ENCODE measurements at places on chromosomes 13 and 19.

- no peak for DNase-seq
Observed at GRCh38 chr13:33409673-33410510, 124.3 kb upstream of the STARD13 start.

GRCh38 chr13:101150998-101151397 is 265.3 kb downstream of the NALCN start:
- peak; percentile 37 for DNase-seq

DNA sequence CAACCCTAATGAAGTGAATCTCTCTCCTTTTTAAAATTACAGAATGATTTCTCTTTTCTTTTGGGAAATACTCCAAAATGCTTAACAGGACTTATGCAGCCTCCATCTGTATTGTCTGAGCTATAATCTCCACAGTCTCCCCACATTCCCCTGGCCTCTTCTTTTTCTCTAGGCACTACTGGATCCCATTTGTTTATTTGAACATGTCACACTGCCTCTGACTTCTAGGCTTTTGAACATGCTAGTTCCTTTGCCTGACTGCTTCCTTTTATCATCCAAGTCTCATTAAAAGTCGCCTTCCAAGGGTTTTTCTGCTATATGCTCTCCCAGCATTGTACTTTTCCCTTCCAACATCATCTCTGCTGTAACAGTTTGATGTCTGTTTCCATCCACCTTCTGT is 548.7 kb downstream of the PCDH9 start:
- DNase-seq = no peak

DNA sequence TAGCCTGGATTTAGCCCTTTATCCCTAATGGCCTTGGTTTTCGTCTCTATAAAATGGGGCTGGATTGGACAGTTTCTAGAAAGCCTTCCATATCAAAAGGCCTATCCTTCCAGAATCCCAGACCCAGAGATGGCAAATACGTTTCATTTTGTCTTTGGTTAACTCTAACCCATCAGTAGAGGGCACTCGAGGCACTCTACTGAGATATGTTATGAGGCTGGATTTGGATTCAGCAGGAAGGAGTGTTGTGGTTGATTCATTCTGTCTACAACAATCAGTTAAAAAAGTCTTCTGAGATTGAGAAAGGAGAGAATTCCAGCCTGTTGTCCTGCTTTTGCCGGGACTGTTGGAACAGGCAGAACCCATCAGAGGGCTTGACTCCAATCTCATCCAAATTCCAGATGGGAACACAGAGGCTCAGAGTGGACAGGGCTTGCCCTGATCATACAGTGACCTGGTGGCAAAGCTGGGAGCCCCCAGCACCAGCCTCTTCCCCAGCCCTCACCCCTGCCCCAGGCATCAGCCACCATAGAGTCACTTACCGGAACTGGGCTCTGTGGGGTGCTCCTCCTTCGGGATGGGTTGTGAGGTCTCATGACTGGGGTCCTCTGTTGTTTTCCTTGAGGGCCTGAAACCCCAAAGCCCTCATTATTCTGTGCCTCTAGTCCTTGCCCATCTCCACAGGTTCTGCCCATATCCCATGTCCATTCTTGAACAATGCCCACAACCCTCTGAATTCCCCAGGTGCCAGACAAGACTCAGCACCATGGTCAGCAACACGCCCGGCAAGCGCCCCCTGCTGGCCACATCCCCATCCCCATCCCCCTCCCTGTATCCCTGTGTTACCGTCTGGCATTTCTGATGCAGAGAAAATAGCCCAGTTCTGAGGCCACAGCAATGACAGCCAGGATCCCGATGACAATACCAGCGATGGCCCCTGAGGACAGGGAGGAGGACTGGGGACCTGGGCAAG is 12.3 kb upstream of the ZNF180 start:
- DNase-seq = peak; percentile 20

- DNase-seq = peak; percentile 34
Observed at GRCh38 chr13:51728972-51729371, 75.0 kb downstream of the DHRS12 start.

GRCh38 chr13:23159205-23159759 is 21.5 kb upstream of the SGCG start:
- DNase-seq = peak; percentile 56

DNA sequence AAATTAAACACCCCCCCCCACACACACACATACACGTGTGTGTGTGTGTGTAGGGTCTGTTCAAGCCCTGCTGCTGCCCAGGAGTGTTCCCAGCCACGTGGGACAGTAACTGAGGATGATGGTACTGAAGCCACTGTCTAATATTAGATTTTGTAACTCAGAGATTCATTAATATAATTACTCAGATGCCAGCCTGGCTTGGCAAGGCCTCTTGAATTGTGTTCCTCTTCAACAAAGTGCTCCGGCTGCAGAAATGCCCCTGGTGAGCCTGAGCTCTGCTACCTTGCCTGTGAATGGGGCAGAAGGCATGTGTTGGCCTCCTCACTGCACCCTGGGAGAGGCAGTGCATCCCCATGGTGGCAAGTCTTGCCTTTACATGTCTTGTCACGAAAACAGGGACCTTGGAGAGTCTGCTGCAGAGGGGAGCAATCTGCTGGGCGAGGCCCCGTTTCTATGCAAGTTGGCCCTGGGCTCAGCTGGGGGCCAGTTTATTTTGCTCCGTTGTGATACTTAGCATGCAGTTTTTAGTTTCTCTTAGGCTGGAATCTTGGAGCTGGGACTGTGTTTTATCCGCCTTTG is 44.0 kb downstream of the NFIX start:
- DNase-seq = no peak

GRCh38 chr13:110605132-110605531 is 10.2 kb upstream of the NAXD start:
- DNase-seq = no peak

GRCh38 chr19:27828829-27829228 is 1384.1 kb downstream of the UQCRFS1 start:
- DNase-seq = no peak

DNA sequence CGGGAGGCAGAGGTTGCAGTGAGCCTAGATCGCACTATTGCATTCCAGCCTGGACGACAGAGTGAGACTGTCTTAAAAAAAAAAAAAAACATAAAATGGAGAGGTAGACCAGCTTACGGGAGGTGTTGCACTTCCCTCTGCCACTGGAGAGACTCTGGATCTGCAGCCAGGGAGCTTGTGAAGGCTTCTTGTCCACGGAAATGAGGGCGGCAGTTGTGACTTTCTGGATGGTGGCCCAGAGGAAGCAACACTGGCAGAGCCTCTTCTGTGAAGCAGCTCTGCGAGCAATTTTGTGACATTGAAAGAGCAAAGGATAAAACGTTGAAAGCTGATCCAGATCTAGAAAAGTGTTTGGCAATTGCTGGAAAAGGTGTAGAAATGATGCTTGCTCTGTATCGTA is 10.4 kb downstream of the SPINT2 start:
- DNase-seq = no peak

DNA sequence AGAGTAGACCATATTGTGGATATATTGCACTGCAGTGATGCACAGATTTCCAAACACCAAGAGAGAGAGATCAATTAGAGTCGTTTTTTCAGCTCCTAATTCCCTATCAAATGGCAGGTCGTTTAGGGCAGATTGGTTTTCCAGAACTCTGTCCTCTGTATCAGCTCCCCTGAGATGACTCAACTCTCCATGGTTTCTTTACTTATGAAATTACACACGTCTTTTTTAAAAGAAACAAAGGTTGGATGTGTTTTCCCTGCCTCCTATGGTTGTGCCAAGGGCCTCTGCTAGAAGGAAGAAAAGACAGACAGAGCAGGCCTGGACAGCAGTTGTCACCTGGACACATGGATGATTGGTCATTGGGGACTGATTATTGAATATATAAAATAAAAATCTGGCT is 478.1 kb upstream of the NBEA start:
- no peak for DNase-seq

- DNase-seq = peak; percentile 30
Observed at GRCh38 chr19:10209315-10209714, 14.6 kb upstream of the DNMT1 start.

GRCh38 chr19:44582581-44583265 is 30.6 kb upstream of the IGSF23 start:
- no peak for DNase-seq

GRCh38 chr19:36182612-36183244 is 30.5 kb upstream of the COX7A1 start:
- DNase-seq = peak; percentile 98

DNA sequence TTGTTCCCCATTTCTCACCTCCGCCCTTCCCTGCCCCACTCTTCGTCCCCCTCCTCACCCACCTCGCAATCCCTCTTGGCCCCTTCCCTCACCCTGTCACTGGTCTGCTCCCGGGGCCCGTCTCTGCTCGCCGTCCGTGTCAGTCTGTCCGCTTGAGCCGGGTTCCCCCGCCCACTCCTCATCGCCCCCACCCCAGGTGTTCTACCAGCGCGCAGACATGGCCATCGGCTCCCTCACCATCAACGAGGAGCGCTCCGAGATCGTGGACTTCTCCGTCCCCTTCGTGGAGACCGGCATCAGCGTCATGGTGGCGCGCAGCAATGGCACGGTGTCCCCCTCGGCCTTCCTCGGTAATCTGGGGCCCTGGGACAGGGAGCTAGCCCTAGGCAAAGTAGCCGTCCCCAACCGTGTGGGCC is 22.3 kb downstream of the GRIN2D start:
- no peak for DNase-seq

DNA sequence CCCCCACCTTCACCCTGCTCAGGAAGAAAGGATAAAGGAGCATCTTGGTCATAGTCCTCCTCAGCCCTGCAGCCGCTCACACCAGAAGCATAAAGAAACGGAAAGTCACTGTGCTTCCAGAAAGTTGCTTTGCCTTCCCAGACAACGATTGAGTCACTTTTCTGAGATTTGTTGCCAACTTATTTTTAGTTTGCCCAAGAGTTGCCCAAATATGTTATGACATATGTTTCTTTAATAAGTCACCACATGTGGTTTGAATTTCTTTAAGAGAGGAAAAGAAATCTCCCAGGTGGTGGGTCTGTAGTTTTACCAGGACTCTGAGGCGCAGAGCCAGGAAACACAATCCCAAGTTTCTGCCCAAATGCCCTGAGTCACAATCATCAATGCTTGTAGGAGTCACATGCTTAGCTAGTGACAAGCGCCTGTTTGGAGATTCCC is 63.4 kb upstream of the LRCH1 start:
- peak; percentile 98 for DNase-seq

- DNase-seq = no peak
Observed at GRCh38 chr13:27293873-27294515, 23.4 kb downstream of the RASL11A start.

DNA sequence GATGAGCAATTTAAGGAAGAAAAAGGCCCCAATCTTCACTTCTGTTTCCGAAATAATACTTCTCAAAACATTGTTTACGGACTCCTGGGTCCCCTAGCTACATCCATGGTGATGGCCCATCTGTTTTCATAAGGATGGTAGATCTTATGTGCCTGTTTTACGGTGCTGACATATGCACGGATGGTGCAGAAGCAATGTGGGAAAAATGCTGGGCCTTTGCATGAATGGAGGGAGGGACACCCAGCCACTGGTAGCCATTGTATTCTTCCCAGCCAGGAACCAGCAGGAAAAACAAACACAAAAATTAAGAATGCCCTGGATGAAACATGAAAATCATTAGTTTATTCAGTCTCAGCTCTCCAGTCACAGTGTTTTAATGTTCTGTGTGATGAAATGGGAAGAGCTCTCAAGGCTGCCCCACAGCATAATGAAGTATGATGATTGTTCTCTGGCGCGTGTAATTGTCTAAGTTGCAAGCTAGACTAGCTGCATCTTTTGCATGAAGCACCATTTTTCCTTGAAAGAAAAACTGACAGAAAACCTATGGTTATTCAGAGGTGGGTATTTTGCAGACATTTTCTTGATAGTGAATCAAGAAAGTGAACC is 1201.1 kb upstream of the SLC10A2 start:
- DNase-seq = no peak

DNA sequence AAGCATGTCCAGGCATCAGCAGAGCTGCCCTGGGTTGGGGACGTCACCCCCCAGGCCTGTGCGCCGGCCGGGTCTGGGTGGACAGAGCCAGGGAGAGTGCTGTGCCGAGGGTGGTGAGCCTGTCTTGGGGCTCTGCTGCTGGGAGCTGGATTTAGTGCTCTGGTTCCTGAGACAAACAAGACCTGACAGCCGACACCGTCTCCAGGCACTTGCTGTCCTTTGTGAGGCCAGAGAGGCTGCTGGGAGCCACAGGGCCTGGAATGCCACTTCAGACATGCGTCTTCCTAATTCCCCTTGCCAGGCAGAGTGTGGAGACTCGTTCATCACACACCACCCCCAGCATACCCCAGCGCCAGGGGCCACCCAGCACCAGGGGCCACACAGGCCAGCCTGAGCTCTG is 165.8 kb downstream of the KDM4B start:
- DNase-seq = no peak

DNA sequence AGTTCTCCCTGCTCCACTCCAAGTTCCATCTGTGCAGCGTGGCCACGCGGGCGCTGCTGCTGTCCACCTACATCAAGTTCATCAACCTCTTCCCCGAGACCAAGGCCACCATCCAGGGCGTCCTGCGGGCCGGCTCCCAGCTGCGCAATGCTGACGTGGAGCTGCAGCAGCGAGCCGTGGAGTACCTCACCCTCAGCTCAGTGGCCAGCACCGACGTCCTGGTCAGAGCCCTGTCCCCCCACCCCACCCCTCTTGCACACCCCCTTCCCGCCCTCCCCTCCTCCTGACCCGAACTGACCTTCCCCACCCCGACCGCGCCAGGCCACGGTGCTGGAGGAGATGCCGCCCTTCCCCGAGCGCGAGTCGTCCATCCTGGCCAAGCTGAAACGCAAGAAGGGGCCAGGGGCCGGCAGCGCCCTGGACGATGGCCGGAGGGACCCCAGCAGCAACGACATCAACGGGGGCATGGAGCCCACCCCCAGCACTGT is 11.6 kb downstream of the FUZ start:
- no peak for DNase-seq

DNA sequence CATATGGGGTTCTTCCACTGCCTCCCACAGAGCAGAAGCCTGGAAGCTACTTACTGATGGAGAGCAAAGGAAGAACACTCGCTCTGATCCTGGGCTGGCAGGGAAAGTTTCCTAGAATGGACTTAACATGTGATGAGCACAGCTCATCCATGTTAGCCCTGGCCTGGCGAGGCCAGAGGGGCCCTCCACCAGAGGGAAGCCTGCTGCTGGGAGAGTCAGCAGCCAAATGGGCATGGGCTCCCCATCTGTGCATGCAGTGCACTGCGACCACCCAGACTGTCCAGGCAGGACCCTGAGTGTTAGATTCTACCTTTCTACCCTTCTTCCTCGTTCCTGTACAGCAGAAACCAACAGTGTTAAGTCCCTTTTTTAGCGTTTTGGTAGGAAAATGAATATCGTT is 8.9 kb downstream of the HNRNPUL1 start:
- no peak for DNase-seq

DNA sequence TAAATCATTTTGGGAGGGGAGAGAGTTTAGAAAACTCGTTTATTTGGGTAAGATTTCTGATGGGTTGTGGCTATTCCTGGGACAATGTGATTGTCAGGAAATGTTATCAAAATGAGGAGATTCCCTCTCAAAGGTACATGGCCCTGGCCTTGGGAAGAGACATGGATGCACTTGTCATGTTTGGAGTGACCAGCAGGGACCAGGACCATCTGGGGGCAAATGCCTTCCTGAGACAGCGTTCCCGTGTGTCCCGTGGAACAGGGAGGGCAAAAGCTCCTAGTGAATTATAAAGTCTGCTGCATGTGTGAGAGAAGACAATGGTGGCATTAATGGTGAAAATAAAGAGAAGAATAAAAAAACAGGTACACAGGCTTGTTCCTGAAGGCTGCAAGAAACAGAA is 317.3 kb downstream of the ZNF536 start:
- DNase-seq = no peak

- DNase-seq = no peak
Observed at GRCh38 chr13:111060237-111060919, 54.7 kb upstream of the ARHGEF7 start.
